ENCODE measurements at places on chromosomes 3 and 15.

- DNase-seq, result no peak
Measured at GRCh38 chr3:193777524-193777923, 184.5 kb downstream of the OPA1 start.

- no peak for DNase-seq
Measured at GRCh38 chr15:55420171-55420866, 12.0 kb downstream of the PIERCE2 start.

- no peak for DNase-seq
Measured at GRCh38 chr15:38062696-38063095, 128.3 kb downstream of the TMCO5A start.

GRCh38 chr15:77563623-77564156, 69.0 kb downstream of the LINGO1 start:
- DNase-seq, result no peak

DNA sequence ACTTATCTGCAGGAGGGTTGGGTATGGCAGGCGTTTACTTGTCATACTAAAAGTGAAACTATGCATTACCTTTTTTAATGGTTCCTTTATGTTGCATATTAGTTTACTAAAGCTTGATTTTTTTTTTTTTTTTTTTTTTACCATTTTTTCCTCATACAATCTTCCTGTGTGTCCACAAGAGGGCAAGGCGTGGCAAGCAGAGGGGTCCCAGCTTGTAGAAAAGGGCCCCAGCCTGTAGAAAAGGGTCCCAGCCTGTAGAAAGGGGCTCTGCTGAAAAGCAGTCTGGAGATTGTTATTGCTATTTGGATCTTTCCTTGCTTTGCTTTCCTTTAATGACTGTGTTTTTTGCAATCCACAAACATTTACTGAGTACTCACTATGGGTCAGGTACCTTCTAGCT, 21.9 kb downstream of the MKRN2 start:
- no peak for DNase-seq

DNA sequence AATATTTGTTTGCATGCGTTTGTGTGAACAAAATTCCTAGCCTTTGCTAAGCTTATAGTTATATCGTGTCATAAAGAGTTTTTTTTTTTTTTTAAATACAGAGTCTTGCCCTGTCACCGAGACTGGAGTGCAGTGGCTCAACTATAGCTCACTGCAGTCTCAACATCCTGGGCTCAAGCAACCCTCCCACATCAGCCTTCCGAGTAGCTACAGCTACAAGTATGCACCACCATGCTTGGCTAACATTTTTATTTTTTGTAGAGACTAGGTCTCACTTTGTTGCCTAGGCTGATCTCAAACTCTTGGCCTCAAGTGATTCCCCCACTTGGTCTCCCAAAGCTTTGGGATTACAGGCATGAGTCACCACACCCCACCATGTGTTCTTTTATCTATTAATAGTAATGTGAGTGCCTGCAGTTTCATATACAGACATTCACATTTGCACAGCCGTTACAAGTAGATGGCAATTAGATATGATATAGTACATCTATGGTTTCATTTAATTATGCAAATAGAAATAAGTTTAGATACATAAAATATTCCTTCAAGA, 848.6 kb downstream of the PDCD6IP start:
- DNase-seq, result no peak

- no peak for DNase-seq
Measured at GRCh38 chr15:37693926-37694325, 240.5 kb upstream of the TMCO5A start.

- no peak for DNase-seq
Measured at GRCh38 chr3:196012481-196012880, 69.4 kb downstream of the TFRC start.

- no peak for DNase-seq
Measured at GRCh38 chr15:63539521-63539920, 35.1 kb downstream of the USP3 start.

DNA sequence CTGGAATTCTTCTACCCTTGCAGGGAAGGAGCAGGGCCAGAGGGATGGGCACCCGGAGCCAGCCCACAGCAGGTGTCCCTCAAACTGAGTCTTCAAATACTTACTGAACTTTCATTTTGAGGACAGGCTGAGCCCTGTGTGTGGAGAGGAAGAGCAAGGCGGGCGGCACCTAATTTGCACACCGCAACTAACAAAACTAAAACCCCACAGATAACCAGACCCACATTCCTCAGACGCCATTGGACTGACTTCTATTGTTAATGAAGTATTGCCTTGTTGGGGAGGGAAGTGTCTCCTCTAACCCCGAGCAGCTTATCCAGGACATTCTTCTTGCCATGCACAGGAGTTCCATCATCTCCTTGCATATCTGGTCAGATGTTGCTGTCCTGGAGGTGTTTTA, 105.2 kb upstream of the NR2E3 start:
- no peak for DNase-seq

- DNase-seq, result no peak
Measured at GRCh38 chr3:39990532-39990931, 181.1 kb downstream of the MYRIP start.
